ENCODE measurements at places on chromosomes 2 and 18.

DNA sequence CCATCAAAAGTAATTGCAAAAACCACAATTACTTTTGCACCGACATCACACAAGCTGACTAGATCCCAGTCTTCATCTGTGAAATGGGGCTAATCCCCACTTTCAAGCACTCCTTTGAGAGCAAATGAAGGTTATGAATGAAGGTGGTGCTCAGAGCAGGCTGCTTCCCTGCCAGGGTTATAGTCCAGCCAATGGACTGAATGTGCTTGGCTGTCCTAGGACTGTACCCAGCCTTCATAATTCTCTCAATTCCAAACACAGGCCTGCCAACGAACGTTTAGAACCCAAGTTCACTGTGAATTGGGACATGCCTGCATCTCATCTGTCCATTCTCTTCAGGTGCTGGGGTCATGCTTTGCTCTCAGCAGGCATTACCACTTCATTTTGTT, 27.8 kb upstream of the ICOS start:
- no peak for DNase-seq

GRCh38 chr18:48446582-48447225, 37.5 kb upstream of the ZBTB7C start:
- DNase-seq = peak; percentile 88

GRCh38 chr2:150639383-150639782, 151.9 kb upstream of the RND3 start:
- no peak for DNase-seq

- DNase-seq = no peak
These were observed 12.8 kb downstream of the METTL8 start for GRCh38 chr2:171420728-171421563.

GRCh38 chr2:195769975-195770374, 112.9 kb downstream of the SLC39A10 start:
- DNase-seq = no peak

DNA sequence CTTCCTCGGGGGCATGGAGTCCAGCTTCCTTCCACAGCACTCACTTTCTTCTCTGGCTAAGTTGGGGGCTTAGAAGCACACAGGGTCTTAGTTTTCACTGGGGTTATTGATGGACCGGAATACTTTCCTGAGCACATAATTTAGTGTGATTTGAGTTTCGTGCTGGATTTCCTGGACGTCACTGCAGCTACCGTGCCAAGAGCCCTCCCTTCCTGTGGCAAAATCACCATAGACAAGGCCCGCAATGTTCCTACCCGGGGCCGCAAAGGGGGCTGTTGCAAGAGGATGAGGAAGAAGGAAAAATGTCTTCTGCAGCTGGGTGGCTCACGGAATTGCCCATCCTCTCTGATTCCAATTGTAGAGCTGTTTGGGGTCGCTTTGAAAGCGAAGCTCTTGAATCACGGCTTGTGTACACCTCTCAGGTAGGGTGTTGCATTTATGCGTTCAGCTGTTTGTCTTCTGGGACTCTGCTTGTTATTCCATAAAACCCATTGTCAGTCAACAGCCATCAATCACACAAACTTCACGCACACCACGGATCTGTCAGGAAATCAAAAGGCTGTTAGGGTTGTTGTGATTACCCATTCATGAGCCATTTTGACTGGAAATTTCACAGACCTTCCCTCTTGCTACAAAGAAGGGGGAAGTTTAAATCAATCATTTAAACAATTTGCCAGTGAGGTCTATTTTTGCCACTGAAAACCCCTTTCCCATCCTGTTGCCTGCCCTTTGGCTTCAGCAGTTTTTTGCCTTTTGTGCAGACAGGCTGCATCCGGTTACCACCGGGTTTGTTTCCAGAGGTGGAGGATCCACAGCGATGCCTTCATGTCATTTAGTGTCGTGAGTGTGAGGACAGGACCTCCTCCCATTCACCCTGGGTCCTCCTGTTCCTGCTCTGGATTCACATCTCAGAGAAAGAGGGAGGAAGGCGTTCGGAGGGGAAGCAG, 36.0 kb downstream of the SMIM21 start:
- no peak for DNase-seq

DNA sequence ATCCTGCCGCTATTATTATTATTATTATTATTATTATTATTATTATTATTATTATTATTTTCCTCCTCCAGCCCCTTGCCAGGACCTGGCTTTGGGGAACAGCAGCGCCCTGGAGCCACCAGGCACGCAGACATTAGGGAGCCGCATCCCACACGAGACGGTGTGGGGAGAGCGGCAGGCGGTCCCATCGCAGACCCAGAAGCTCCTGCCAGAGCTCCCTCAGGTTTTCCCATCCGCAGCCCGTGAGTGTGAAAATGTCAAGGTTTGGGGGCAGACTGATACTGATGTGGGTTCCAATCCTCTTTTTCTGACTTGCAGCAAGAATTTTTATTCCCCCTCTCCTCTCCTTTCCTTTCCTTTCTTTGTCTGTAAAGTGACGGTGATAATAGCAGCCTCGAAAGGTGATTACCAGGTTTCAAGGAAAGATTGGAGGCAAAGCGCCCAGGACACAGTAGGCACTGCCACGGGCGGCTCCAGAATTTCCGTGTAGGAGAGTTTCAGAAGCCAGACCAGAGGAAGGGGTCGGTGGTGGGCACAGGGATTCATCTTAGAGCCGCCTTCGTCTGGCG, 816 bp downstream of the SCTR start:
- no peak for DNase-seq

DNA sequence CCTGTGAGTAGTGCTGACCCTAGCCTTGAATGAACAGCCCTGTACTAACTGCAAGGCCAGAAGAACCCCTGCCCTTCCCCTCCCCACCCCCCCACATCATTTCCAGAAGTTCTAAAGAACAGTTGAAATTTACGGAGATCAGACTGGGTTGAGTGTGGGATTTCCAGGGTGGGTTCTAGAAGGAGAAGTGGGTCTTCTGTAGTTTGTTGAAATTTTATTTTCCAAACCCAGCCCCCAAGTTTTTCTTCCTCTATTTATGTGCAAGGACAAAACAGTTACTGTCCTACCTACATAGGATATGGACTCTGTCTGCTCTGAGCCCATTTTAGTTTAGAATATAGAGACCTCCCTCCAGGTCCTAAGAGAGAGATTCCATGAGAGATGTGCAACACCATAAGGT, 26.3 kb upstream of the CASP10 start:
- DNase-seq = no peak

- no peak for DNase-seq
These were observed 424.6 kb upstream of the VRK2 start for GRCh38 chr2:57622009-57622408.

GRCh38 chr2:72112981-72113846, 34.4 kb downstream of the CYP26B1 start:
- DNase-seq = no peak

DNA sequence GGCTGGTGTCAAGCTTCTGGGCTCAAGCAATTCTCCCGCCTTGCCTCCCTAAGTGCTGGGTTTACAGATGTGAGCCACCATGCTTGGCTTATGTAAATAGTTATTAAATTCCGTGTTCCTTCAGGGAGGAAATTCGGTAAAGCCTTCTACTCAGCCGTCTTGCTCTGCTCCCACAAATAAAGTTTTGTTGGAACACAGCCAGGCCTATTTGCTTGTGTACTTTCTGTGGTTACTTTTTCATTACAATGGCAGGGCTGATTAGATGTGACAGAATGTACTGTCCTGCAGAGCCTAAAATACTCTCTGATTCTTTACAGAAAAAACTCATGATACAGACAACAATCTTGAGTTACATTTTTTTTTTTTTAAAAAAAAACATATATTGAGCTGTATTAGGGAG, 68.8 kb upstream of the TACR1 start:
- no peak for DNase-seq

DNA sequence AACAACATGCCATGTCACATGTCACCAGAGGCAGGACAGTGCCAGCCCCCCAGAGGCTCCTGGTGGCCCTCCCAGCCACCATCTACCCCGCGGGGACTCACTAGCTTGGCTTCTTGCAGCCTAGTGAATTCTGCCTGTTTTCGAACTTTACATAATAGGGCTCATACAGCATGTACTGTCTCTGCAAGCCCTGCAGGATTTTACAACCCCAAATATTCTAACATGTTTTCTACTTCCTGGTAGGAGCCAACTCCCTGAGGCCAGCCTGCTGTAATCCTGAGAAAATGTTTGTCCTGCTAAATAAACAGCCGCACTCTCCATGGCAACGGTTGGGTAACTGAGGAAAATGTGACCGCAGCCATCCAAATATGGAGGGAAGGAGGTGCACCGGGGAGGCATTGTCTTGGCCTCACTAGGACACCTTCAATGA, 2.7 kb downstream of the PER2 start:
- DNase-seq = peak; percentile 97

DNA sequence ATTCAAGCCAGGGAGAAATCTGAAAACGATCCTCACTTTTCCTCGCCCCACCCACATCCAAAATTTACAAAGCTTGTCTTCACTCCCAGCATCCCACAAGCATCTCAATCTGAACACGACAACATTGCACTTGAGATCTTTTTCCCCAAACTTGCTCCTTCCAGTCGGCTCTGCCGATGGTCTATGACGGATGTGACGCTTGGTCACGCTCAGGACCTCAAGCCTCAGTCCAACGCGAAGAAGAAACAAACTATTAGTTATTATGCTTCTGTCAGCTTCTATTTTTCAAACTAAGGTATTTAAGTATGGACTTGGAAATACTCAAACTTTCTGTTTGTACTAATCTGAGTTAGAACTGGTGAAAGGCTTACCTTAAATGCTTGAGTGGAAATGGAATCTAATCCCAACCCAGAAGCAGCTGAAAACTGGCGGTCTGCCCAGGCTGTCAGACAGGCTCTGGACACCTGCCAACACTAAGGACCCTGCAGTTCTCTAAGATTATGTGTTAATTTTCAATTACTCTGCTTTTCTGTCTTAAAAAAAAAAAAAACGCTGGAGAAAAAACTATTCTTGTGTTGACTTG, 132.1 kb upstream of the DNMT3A start:
- DNase-seq = peak; percentile 24

GRCh38 chr18:71784777-71785176, 759.4 kb downstream of the CBLN2 start:
- peak; percentile 22 for DNase-seq

DNA sequence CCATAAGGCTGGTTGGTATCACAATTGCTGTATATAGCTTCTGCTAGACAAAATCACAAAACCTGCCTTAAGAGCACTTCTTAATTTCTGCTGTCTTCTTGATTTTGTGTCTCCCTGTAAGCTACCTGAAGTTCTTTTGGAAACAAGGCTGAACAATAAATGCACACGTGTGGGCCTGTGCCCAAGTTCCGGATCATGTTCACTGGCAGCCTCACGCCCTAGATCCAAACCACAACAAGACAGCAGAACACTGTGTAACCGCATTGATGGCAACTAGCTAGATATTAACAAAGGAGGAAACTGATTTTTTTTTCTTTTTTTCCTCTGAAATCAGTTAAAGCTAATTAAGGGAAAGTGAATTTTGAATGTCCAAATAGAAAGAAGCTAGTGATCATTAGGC, 81.5 kb upstream of the LYPD6B start:
- DNase-seq = no peak

- DNase-seq = no peak
These were observed 222.6 kb downstream of the MREG start for GRCh38 chr2:215790523-215791421.

DNA sequence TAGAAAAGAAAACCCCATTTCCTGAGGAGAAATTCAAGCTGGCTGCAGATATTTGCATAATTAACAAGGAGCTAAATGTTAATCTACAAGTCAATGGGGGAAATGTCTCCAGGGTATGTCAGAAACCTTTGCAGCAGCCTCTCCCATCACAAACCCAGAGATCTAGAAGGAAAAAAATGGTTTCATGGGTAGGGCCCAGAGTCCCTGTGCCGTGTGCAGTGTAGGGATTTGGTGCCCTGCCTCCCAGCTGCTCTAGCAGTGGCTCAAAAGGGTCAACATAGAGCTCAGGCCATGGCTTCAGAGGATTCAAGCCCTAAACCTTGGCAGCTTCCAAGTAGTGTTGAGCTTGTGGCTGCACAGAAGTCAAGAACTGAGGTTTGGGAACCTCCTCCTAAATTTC, 290.2 kb upstream of the TMEFF2 start:
- no peak for DNase-seq

- no peak for DNase-seq
These were observed 58.4 kb downstream of the ATOH8 start for GRCh38 chr2:85812094-85812735.

- no peak for DNase-seq
These were observed 148.2 kb downstream of the PHLPP1 start for GRCh38 chr18:62863579-62864001.

DNA sequence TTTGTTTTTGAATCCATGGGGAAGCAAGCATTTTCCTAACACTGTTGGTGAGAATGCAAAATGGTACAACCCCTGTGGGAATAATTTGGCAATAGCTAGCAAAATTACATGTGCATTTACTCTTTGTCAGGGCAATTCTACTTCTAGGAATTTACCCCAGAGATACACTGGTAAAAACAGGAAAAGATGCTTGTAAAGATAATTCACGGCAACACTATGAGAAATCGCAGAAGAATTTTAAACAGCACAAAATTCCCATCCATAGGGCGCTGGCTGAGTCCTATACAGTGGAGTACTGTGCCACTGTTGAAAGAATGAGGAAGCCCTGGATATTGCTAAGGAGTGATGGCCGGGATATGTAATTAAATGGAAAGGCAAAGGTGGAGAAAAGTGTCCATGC, 75.8 kb downstream of the DGKD start:
- DNase-seq = peak; percentile 48

- no peak for DNase-seq
These were observed 38.3 kb upstream of the ATP6V1B1 start for GRCh38 chr2:70897203-70897976.

- peak; percentile 51 for DNase-seq
These were observed 820.5 kb upstream of the POU3F3 start for GRCh38 chr2:104033399-104033798.

- no peak for DNase-seq
These were observed 279.7 kb downstream of the MBD5 start for GRCh38 chr2:148300544-148300943.

DNA sequence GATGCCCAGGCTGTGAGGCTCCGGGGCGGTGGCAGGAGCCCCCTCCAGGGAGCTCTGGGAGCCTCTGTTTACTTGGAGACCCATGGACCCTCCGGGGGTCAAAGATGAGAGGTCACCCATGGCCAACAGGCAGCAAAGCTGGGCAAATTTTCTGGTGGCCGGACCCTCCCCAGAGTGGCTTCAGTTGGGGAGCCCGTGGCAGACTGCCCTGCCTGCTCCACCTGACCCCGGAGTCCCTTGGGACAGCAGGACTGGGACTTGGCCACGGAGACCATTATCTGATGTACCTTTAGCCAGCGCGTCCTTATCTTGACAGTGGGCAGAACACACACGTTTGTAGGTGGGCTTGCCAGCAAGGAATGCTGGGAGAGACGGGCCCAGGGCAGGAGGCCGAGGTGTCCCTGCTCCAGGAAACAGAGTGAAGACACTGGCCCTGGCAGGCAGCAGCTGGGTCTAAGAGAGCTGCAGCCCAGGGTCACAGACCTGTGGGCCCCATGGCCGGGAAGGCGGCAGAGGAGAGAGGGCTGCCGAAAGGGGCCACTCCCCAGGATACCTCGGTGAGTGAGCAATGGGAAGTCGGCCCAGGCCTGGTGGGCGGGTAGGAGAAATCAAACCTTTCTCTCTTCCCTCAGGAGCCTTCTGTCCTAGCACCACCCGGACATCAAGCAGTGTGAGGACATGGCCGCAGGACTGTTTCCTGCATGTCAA, at the start of the genes ABCG5 and ABCG8:
Gene ABCG5, minus strand, starts transcription at position 280 of the 708 bp plus-strand sequence. Its CDS starts 160 bp downstream, at position 120.
Gene ABCG8, plus strand, starts transcription at position 412 of the 708 bp plus-strand sequence. Its CDS starts 83 bp downstream, at position 495.
- DNase-seq = no peak
